ENCODE measurements at places on chromosomes 7 and 10.

- no peak for DNase-seq
Observed at GRCh38 chr10:43215758-43216455, 51.0 kb downstream of the RASGEF1A start.

GRCh38 chr7:158368449-158368848, 219.2 kb downstream of the PTPRN2 start:
- no peak for DNase-seq

GRCh38 chr7:95220328-95220727, 104.0 kb downstream of the PON1 start:
- no peak for DNase-seq

GRCh38 chr10:48343921-48344598, 37.6 kb downstream of the MAPK8 start:
- no peak for DNase-seq

DNA sequence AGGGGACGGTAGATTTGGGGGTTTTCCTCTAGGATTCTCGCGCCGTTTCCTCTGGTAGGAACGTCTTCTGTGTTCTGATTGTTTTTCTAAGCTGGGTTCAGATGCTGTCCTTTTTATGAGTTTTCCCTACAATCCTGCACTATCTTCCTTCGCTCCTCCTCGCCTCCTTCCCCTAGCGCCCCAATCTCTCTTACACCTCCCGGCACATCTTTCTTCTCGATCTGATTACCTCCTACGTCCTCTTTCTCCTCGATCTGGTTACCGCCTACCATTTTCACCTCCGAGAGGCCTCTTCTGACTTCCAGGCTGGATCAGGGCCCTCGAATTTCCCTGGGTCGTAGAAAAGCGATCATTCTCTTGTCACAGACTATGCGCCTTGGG, 413 bp downstream of the BUD31 start:
- DNase-seq = no peak

DNA sequence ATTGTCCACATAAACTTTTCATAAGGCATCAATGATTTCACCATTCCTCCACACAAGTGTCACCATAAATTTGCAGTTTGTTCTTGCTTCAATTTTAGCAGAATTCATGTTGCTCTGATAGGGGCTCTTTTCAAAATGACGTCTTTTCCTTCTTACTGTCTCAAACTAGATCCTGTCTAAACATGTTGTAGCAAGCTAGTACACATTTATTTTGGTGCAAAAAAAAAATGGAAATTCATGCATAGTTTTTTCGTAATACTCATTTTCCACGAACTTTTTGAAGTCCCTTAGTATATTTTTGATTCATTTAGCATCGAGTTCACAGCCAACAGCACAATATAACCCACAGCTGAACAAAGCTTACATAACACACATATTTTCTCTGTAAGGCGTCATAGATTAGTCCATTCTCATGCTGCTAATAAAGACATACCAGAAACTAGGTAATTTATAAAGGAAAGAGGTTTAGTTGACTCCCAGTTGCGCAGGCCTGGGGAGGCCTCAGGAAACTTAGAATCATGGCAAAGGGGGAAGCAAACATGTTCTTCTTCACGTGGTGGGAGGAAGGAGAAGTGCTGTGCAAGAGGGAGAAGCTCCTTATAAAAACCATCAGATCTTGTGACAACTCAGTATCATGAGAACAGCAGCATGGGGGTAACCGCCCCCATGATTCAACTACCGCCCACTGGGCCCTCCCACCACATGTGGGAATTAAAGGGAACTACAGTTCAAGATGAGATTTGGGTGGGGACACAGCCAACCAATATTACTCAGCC, 301.5 kb downstream of the CCDC3 start:
- no peak for DNase-seq

- DNase-seq = no peak
Observed at GRCh38 chr10:28678687-28679457, 1.6 kb downstream of the BAMBI start.

DNA sequence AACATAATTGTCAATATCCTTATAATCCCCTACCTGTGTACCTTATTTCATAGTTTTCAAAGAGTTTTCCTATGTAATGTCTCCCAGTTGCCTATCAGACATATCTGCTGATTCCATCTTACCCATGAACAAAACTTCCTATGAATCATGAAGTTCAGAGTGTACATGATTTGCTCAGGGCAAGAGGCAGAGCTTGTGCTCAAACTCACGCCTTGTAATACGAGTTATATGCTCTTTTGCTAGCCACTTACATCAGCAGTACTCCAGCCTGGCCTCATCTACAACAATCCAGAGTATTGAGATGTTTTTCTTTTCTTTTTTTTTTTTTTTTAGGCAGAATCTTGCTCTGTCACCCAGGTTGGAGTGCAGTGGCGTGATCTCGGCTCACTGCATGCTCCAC, 11.8 kb downstream of the PKD2L1 start:
- no peak for DNase-seq

GRCh38 chr7:148515237-148515636, 75.3 kb upstream of the C7orf33 start:
- no peak for DNase-seq

DNA sequence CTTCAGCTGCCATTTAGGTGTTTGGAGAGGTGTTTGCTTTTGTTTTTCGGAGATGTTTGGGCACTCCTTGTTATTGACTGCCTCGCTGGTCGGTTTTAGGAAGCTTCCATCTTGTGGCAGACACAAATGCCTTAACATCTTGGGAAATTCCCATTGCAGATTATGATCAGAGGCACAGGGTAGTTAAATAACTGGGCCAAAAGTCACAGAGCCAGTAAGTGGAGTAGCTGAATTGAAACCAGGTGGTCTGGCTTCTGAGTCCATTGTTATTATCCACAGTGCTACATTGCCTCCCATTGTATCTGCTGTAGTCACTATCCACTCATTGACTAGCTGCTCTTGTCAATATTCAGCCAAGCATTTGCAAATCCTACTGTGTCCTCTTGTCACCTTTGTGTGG, 138.2 kb upstream of the PLPP4 start:
- no peak for DNase-seq

GRCh38 chr10:118543714-118544400, 51.6 kb downstream of the PRLHR start:
- peak; percentile 26 for DNase-seq

DNA sequence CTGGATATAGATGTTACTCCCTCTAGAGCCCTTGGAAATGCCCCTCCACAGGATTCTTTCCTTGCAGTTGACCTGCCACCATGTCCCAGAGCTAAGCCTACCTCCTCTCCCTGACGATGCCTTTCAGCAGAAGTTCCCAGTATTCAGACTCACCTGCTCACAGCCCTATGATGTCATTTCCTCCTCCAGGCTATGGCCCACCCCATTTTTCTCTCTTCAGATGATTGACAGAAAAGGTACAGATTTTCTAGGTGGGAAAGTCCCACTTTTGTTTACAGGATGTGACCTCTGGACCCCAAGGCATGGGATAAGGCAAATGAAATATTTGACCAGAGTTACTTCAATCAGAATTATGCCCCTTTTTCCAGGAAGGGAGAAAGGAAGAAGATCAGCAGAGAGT, 280.2 kb upstream of the PHYHIPL start:
- DNase-seq = no peak

GRCh38 chr7:112336936-112337576, 113.2 kb upstream of the IFRD1 start:
- no peak for DNase-seq

- DNase-seq = no peak
Observed at GRCh38 chr7:83827036-83827435, 178.1 kb upstream of the SEMA3E start.

GRCh38 chr7:54841772-54842697, 83.0 kb upstream of the SEC61G start:
- no peak for DNase-seq

GRCh38 chr10:103451091-103451813, 918 bp downstream of the CALHM2 start:
- peak; percentile 55 for DNase-seq

DNA sequence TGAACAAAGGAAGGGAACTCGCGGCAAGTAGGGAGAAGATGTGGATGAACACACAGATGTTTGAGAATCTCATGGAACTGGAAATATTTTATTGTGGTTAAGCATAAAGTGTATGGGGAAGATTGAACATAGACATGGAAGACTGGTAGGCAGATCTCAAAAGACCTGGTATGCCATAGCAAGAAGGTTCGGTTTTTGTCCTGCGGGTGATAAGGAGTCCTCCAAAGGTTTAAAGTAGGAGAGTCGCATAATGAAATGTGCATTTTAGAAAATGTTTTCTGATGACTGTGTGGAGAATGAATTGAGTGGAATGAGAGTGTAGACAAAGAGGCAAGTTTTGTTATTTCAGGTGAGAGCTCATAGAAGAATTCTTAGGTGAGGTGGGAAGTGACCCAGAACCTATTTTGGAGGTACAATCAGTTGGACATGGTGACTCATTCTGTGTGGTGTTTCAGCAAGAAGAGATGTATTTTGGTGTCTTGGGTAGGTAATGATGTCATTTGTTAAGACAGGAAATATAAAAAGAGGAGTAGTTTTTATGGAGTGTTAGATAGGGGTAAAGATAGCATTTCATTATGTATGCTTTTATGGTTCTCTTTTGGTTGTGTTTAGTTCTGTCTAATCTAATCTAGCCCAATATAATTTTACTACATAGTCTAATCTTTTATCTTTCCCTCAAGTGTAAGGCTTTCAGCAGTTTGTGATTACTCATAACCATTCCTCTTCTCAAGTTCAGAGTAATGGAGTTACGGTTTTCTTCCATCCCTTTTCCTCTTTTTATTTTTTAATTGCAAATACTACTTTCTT, 239.2 kb downstream of the EXOC4 start:
- DNase-seq = no peak

- DNase-seq = no peak
Observed at GRCh38 chr7:49769285-49769857, 4.1 kb upstream of the VWC2 start.

- DNase-seq = no peak
Observed at GRCh38 chr7:70645279-70645678, 486.7 kb upstream of the GALNT17 start.

DNA sequence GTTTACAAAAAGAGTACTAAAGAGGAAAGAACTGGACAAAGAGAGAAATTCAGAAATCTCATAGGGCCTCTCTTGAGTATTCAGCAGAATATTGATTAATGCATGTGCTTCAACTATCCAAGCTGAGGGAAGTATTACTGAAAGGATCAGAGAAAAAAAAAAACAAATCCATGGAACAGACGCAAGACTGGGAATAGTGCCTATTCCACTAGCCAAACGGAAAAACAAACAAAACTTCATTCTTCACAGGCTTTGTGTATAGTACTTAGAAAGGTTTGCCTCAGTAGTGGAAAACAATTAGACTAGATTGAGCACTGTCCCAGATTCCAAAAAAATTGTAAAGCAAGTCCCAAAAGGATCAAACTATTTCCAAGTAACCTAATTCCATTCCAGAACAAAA, 106.2 kb downstream of the TFEC start:
- no peak for DNase-seq
